ENCODE measurements at places on chromosomes 1 and 21. TPM values are rescaled to one million over a fixed set of nuclear protein-coding genes. Genes with fewer than 3 reads are reported as not detected.

The LCE3A gene
- not detected for total RNA-seq

The HES2 gene
- 3.6 TPM for total RNA-seq

The DISP1 gene
- 1.3 TPM for total RNA-seq

The IL12RB2 gene
- total RNA-seq: not detected

The AKNAD1 gene
- total RNA-seq: 1.3 TPM

The LCK gene
- total RNA-seq: not detected

The MPL gene
- not detected for total RNA-seq

The SLC30A10 gene
- total RNA-seq: 0.14 TPM

The ATAD3C gene
- not detected for total RNA-seq

The CSDE1 gene
- total RNA-seq: 126 TPM

The FCRL6 gene
- total RNA-seq: not detected

The RXFP4 gene
- not detected for total RNA-seq

The FAM72A gene
- 9.3 TPM for total RNA-seq

The SCNM1 gene
- total RNA-seq: 52.8 TPM

The CELA3B gene
- total RNA-seq: not detected

The NPR1 gene
- total RNA-seq: 0.97 TPM

The HCN3 gene
- total RNA-seq: 6.4 TPM

The LHX8 gene
- 0.97 TPM for total RNA-seq

The CATSPERE gene
- total RNA-seq: not detected

The HES4 gene
- 52.6 TPM for total RNA-seq

The ETS2 gene
- total RNA-seq: 88.3 TPM

The TMEM269 gene
- total RNA-seq: 0.08 TPM

The KCNK2 gene
- not detected for total RNA-seq

The GSTM2 gene
- total RNA-seq: 3.5 TPM

The DNAJC8 gene
- 72.8 TPM for total RNA-seq

The CFHR4 gene
- total RNA-seq: not detected

The AGRN gene
- total RNA-seq: 108 TPM

The FAM72B gene
- 5.6 TPM for total RNA-seq

The CYYR1 gene
- total RNA-seq: not detected

The S100A16 gene
- total RNA-seq: 615 TPM
